Astrocyte of the hippocampus (primary cell): ENCODE measurements at places on chromosomes 11 and 22.

GRCh38 chr11:99199341-99199740 is 178.6 kb downstream of the CNTN5 start:
- DNase-seq: peak; percentile 78

GRCh38 chr11:10490398-10491241 is 35.6 kb downstream of the AMPD3 start:
- DNase-seq: peak; percentile 93

GRCh38 chr11:77223797-77224196 is 77.7 kb downstream of the GDPD4 start:
- DNase-seq: no peak

GRCh38 chr11:117444711-117445658 is 117.3 kb downstream of the CEP164 start:
- DNase-seq: no peak

GRCh38 chr22:31173386-31174145 is 13.6 kb downstream of the RNF185 start:
- peak; percentile 79 for DNase-seq

DNA sequence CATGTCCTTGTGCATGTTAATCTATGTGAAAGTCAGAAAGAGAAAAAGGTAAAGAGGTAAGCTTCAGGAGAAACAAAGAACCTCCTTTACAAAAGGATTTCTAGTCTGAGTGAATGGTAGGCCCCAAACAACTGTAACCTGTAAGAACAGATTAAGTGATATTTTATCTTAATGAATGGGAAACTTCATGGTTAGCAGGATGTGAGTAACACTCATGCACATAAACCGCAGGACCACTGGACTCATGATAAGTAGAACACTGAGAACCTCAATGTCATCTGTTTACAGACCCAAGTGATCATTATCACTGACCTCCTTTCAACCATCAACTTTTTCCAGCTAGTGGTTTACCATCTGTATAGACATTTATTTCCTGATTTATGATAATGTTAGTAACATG is 19.9 kb downstream of the OR8G5 start:
- peak; percentile 41 for DNase-seq

GRCh38 chr22:44068422-44069191 is 44.5 kb downstream of the PARVB start:
- DNase-seq: no peak

DNA sequence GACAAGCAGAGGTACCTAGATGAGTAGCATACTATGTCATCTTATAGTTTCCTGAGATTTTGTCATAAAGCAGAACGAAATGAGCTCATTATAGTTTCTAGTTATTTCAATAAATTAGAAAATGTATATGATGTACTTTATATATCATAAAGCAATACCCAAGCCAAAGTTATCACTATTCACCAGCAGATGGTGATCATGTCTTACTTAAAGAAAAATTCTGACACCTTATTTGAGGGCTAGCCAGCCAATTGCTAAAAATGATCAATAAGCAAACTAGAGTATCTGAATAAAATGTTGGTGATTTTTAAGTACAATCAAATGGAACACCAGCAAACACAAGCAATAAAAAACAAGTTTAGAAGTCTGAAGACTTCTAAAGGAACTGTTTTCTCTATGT is 44.1 kb downstream of the RSF1 start:
- no peak for DNase-seq

DNA sequence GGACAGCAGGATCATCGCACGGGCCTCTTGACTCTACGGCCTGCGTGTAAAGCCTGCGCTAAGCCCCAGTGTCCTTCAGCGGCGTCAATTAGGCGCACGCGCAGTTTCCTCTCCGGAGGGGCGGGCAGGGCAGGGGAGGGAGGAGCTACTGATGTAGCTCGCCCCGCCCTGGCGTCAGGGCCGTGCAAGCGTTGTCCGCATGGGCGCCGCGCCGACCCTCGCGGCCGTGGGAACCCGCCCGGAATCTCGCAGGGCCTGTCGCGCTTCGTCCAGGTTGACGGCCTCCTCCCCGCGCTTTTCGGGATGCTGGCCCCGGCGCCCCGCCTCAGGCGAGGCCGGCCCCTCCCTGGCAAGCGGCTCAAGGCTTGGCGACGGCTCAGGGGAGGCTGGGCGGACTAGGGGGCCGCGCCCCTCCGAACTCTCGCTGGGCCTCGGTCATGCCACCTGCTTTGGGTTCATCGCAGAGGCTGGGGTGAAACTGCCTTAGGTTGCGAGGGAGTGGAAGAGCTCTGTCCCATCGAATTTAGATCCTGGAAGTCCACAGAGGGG is 61.1 kb downstream of the ST3GAL4 start:
- DNase-seq: peak; percentile 93

DNA sequence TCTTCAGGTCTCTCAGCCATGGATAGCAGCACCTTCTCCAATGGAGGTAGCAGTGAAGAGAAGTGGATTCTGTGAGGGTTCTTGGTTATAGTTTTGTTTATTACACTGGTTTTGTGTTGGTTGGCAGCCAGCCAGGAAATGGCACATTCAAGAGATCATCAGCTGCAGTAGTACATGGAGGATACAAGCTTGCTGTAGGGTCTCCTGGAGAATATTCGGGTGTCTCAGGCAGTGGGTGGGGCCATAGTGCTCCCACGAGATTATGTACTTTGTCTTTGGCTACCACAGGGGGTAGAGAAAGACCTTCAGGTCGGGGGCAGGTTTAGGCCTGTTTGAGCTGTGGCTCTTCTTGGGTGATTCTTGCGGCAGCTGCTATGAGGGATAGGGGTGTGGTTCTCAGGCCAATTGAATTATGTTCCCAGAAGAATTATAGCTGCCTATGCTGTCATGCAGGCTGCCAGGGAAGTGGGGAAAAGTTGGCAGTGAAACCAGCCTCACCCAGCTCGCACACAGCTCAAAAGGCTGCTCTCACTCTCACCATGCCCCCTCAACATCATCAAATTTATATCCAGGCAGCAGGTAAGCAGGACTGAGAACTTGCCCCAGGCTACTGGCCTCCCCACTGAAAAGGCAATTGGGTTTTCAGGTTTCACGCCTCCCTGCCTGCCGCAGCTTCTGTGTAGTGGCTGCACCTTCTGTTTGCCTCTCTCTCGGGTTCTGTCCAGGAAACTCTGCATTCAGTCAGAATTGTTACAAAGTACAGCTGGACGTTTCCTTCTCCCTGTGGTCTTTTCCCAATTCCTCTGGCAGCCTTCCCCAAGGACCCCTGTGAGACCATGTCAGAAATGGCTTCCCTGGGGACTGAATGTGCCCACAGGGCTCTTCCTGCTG is 435.5 kb downstream of the LUZP2 start:
- no peak for DNase-seq

GRCh38 chr11:9210224-9210921 is 54.8 kb downstream of the DENND5A start:
- no peak for DNase-seq

DNA sequence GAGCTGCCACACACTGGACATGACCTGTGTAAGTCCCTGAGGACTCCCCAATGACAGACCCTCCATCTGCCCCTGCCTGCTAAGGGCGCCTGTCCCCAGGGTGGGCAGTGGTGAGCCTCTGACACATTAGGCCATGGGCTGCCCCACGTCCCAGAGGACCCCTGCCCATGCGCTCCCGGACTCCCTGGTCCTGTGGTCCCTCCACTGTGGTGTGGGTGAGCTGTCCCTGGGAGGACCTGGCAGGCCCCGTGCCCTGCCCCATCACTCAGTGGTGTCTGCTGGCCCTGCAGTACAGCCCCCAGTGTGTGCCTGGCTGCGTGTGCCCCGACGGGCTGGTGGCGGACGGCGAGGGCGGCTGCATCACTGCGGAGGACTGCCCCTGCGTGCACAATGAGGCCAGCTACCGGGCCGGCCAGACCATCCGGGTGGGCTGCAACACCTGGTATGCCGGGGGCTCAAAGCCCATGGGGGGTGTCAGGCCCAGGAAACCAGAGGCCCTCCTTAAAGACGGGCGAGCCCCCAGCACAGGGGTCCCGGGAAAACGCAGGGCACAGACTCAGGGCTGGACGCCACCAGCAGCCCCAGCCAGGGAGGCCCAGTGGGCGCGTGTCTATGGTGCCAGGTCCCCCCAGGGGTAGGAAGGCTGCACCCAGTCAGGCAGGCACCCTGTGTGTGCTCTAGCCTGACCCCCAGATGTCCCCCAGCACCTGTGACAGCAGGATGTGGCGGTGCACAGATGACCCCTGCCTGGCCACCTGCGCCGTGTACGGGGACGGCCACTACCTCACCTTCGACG is 18.7 kb downstream of the MUC5AC start:
- no peak for DNase-seq

- DNase-seq: peak; percentile 58
Measured at GRCh38 chr11:34977089-34977912, 60.9 kb downstream of the PDHX start.

- peak; percentile 40 for DNase-seq
Measured at GRCh38 chr22:30717331-30717921, 22.8 kb downstream of the OSBP2 start.

DNA sequence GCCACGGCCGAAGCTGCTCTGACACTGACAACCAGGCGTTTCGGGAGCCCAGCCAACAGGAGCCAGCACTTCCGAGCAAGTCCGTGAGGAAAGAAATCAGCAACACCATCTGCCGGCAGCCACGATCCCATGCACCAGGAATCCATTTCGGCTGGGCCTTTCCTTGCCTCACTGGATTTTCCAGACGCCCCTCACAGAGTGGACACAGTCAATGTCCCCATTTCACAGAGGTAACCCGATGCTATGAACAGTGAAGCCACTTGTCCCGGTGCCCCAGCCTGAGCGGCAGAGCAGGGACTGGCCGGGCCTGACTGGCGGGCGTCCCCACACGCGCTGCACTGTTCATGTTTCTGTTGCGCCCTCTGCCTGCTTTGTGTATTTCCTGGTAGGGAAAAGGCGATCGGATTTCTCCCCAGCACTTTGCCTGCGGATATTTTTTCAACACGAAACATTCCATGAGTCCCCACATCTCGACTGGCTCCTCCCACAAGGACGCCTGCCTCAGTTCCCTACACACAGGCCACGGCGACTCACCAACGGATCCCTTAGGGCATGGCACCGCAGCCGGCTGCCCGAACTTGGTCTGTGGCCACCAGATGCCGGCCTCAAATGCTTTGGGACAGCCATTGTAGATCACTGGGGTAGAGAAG is 55.3 kb downstream of the TRMU start:
- peak; percentile 43 for DNase-seq

- no peak for DNase-seq
Measured at GRCh38 chr11:11976481-11977127, 31.8 kb downstream of the DKK3 start.

- peak; percentile 27 for DNase-seq
Measured at GRCh38 chr11:116420030-116420429, 352.8 kb downstream of the BUD13 start.

GRCh38 chr11:128919216-128919615 is 23.5 kb downstream of the TP53AIP1 start:
- no peak for DNase-seq

DNA sequence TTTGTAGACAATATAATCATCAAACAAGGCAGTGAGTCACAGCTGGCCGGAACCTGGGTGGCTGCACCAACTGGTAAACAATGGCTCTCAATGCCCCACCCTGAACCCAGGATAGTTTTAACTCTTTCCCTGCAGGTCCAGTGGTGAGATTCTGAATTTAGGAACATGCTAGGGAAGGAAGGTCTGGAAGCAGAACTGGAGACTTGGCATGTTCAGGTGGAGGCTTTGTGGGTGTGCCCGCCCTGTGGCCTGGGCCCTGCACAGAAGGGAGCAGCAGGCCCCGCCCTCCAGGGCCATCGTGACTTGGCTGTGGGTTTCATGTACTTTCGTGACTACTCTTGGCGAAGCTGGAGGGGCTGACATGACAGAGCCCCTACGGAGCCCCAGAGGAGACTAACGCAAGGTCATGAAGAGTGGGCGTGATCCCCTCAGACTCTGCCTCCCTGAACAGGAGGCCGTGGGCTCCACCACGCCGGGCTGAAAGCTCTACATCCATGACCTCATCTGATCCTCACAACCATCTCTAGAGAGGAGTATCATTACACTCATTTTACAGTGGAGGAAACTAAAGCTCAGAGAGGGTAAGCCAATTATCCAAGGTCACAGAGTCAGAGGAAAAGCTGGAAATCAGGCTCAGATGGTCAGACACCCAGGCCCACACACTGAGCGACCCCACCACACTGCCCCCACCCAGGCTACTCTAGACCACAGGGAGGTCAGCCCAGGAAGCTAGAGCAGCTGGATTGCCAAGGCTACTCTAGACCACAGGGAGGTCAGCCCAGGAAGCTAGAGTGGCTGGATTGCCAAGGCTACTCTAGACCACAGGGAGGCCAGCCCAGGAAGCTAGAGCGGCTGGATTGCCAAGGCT is 27.3 kb downstream of the MAFF start:
- DNase-seq: peak; percentile 64

DNA sequence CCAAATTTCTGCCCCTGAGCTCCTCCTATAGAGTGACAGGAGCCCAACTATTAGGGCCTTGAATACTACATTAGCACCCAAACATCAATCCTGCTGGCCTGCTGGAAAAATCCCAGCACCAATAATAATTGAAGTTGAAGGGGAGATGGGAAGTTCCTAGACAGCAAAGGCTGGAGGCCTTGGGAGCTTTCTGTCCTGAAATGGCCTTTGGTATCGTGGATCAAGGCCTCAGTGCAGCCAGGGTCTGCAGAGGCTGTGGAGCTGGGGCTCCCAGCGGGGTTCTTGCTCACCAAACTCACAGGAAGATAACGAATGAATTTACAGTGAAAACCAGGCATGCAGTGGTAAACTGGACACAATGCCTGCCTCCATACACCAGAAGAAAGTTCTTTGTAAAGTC is 9.2 kb upstream of the MICALL1 start:
- DNase-seq: no peak

DNA sequence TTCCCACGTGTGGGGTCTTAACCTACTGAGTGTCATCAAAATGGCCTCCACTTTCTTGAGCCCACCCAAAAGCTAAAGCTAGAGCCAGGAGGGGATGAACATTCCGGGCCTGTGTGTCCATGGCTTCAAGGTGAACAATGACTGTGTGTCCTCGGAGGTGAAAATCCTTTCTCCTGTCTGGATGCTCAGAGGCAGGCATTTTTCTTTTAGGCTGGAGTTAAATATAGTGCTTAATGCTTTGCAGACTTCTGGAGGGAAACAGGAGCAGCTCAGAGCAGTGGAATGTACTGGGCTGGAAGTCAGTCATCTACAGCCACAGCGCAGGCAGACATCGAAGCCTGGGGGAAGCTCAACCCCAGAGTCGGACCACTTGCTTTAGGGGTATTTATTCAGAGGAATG is 68.6 kb upstream of the TMEM45B start:
- DNase-seq: no peak

DNA sequence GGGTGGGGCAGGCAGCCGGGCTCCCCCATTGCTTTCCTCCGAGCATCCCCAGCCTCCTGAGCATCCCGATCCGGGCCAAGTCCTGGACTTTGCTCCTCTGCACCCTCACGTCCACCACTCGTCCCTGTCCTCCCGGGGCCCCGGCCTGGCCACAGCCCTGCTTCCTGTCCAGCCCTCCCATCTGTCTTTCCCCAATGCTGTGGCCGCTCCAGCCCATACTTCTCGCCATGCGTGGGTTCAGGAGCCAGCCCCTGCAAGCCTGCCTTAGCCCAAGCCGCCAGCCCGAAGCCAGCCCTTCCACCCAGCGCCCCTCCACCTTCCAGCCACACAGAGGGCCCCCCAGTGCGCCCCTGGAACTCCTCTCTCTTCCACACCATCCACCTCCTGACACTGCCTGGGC is 23.8 kb downstream of the MRPL23 start:
- DNase-seq: no peak
